ENCODE measurements at places on chromosomes 13 and 19.

DNA sequence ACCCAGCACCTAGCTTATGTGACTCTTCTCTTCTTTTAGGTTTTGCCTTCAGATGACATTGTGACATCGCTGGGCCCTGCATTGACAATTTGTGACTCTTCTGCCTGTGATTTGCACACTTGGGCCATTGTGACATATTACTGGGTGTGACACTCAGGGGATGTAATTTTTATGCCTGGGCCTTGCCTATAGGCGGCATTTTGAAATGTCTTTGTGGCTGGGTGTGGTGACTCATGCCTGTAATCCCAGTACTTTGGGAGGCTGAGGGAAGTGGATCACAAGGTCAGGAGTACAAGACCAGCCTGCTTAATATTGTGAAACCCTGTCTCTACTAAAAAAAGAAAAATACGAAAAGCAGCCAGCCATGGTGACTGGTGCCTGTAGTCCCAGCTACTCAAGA is 28.4 kb upstream of the ZNF681 start:
- DNase-seq: no peak

DNA sequence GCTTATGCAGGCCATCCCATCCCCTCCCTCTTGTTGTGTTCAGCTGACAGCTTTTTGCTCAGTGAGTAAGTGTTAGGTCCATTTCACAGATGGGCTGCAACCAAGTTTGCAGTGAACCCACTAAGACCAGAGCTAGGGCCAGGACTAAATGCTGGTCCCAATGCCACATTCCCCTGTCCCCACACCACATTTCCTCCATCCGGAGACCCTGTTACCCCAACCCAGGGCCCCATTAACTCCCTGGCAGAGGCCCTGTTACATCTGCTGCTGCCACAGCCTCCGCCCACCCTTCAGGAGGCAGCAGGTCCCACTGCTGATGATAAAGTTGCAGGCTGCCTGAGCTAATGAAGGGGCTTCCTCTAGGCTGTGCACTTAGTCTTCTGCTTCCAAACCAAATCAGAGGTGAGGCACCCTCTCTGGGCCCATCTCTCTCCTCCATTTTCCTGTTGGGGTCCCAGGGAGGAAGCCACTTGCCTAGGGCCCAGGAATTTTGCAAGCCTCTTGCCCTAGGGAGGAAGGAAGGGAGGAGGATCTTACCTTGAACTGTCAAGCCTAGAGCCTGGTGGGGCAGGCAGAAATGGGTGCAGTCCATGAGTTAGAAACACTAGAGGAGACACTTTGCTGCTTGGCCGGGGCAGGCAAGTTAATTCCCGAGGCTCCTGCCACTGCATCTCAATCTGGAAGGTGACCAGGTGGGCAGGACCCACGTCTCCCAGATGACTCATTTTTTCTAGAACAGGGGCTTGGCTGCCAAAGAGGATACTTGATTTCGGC is 3.4 kb upstream of the USF2 start:
- no peak for DNase-seq

GRCh38 chr13:110907951-110908898 is 6.6 kb downstream of the ANKRD10 start:
- no peak for DNase-seq

- no peak for DNase-seq
These were observed 2.5 kb downstream of the SGCG start for GRCh38 chr13:23183292-23183691.

- DNase-seq: no peak
These were observed 1.4 kb downstream of the TDRD3 start for GRCh38 chr13:60398379-60398891.

DNA sequence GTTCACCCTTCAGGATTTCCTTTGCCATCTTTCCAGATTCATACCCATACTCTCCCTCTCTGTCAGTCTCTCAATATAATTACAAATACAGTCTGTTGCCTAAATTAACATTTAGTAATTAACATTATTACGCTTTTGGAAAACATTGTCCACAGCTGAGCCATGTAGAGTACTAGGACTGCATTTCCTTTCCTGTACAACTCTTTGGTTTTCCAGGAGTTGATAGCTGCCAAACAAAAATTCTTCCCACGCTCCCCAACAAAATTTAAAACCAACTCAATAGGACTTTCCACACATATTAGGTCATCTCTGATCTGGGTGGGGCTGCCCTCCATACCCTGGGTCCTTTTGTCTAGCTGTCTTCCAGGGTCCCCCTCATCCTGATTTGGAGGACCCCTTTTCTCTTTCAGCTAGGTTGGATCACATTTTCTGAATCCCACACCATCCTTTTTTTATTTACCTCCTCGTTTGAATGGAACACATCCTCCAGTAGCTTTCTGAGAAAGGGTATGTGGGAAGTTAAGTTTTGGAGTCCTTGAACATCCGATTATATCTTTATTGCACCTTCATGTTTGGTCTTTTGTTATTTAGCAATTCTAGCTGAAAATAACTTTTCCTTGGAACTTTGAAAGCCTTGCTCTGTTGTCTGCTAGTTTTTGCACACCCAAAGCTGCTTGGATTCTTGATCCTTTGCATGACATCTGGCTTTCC is 17.7 kb downstream of the ONECUT3 start:
- no peak for DNase-seq

DNA sequence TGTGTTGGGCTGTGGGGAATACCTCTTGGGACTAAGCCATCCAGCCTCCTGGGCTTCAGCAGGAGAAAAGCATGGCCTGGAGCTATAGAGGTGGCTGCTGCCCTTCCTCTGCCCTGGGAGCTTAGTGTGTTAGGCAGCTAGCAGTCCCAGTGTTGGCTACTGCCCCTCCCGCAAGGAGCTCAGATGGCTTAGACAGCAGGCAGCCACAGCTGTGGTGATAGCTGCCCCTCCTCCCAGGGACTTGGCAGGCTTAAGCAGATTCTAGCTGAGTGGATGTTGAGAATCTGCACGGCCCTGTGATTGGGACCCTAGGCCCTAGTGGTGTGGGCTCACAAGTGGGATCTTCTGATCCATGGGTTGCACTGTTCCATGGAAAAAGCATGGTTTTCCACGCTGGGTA is 264.5 kb downstream of the TDRD3 start:
- DNase-seq: no peak

- DNase-seq: no peak
These were observed 55.0 kb downstream of the GPR12 start for GRCh38 chr13:26705536-26705935.

DNA sequence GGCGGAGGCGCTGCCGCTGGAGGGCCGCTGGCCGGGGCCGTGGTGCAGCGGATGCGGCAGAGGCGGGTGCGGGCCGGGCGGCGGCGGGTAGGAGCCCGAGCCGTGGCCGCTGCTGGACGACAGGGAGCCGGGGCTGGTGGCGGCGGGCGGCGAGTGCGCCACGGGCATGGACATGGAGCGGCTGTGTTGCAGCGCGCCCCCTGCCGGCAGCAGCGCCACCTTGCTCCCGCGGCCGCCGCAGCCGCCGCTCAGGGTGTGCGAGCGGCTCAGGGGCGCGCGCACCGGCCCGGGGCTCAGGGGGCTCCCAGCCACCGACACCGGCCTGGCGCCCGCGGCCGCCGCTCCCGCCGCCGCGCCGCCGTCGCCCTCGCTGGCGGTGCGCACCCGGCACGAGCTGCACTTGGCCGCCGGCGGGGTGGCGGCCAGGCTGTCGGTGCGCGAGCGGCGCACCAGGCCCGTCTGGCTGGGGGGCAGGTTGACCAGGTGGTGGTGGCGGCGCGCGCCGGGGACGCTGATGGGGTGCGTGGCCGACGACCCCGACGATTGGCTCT is 1.7 kb downstream of the IRS2 start:
- peak; percentile 51 for DNase-seq

DNA sequence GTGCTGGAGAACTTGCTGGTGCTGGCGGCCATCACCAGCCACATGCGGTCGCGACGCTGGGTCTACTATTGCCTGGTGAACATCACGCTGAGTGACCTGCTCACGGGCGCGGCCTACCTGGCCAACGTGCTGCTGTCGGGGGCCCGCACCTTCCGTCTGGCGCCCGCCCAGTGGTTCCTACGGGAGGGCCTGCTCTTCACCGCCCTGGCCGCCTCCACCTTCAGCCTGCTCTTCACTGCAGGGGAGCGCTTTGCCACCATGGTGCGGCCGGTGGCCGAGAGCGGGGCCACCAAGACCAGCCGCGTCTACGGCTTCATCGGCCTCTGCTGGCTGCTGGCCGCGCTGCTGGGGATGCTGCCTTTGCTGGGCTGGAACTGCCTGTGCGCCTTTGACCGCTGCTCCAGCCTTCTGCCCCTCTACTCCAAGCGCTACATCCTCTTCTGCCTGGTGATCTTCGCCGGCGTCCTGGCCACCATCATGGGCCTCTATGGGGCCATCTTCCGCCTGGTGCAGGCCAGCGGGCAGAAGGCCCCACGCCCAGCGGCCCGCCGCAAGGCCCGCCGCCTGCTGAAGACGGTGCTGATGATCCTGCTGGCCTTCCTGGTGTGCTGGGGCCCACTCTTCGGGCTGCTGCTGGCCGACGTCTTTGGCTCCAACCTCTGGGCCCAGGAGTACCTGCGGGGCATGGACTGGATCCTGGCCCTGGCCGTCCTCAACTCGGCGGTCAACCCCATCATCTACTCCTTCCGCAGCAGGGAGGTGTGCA is 587 bp downstream of the S1PR4 start:
- no peak for DNase-seq

DNA sequence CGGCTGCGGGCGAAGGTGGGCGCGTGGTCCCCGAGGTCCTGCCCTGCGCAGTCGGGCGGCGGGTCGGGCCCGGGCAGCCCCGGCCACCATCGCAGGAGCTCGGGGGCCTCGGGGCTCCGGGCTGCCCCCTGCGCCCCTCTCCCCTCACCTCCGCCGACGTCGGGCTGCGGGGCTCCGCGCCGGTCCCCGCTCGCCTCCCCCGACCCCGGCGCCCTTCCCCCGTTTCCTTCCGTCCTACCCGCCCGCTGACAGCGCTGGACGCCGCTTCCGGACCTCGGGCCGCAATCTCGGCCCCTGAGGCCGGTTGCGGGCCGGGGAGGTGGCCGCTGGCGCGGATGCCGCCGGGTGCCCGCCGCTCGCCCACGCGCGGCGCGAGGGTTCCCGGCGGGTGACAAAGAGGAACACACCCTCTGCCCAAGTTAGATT is 720 bp downstream of the FARP1 start:
- DNase-seq: no peak

- no peak for DNase-seq
These were observed 48.8 kb upstream of the IRS2 start for GRCh38 chr13:109834973-109835720.

DNA sequence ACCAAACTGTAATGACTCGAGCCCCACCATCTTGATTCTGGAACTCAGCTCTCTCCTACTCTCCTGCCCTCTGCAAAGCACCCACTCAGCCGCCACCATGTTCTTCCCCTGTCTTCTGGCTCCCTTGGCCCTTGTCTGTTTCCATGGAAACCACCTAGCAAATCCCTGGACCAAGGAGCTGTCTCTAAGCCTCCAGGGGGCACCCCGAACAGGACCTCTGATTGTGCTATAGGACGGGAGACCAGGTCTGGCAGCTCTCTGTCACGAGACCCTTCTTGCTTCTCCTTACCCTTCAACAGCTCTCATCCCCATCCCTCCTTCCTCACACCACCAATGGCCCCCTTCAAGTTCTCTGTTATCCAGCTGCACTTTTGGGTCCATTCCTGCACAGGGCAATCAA is 277.7 kb upstream of the ZNF507 start:
- DNase-seq: no peak

DNA sequence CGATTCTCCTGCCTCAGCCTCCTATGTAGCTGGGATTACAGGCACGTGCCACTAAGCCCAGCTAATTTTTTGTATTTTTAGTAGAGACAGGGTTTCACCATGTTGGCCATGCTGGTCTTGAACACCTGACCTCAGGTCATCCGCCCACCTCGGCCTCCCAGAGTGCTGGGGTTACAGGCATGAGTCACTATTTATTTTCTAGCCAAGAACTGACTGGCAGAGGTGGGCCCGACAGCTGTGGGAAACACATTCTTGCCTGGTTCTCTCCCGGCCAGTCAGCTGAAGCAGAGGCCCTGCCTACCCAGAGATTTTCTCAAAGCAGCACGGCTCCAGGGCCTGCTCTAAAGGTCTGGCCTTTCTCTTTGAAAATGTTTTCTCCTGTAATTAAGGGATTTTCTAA is 108.0 kb downstream of the KCTD15 start:
- DNase-seq: no peak

GRCh38 chr13:24212674-24213073 is 52.2 kb downstream of the SPATA13 start:
- no peak for DNase-seq

- DNase-seq: no peak
These were observed 97.0 kb upstream of the MBNL2 start for GRCh38 chr13:97124915-97125809.

DNA sequence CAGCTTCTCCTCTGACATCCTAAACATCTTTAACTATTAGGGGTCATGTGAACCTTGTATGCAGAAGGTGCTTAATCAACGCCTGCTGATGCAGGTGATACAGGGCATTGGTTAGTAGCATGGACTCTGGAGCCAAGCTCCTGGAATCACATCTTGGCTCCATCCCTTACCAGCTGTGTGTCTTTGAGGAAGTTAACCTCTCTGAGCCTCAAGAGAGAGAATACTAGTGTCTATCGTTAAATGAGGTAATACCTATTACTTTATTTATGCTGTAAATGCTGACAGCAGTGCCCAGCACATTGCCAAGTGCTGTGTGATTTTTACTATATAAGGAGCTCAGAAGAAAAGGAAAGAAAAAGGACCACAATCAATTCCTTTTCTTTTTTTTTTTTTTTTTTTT is 11.2 kb upstream of the SELENOW start:
- no peak for DNase-seq

DNA sequence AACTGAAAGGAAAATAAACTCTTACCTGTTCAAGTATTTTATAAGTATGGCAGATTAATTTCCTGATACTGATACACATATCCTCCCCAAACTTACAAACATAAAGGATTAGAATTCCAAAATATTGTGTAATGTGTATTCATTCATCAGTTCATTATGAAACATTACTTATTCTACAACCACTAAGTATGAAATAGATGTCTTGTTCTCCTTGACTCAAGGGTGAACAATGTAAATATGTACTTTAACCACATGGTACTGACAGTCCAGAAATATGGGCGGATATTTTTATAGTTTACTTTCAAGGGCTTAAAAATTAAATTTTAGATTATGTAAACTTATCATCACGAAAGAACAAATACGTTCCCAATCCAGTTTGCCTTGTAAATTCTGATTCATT is 334.0 kb downstream of the LIG4 start:
- DNase-seq: no peak

- DNase-seq: no peak
These were observed 12.2 kb downstream of the PLEKHJ1 start for GRCh38 chr19:2223959-2224358.

- DNase-seq: no peak
These were observed 53.0 kb downstream of the GGACT start for GRCh38 chr13:100535426-100536135.

GRCh38 chr19:14021474-14021873 is 6.5 kb upstream of the RLN3 start:
- DNase-seq: no peak

GRCh38 chr13:95434111-95434510 is 118.4 kb upstream of the CLDN10 start:
- DNase-seq: no peak

- DNase-seq: no peak
These were observed 532.1 kb downstream of the IRS2 start for GRCh38 chr13:109254274-109254673.

DNA sequence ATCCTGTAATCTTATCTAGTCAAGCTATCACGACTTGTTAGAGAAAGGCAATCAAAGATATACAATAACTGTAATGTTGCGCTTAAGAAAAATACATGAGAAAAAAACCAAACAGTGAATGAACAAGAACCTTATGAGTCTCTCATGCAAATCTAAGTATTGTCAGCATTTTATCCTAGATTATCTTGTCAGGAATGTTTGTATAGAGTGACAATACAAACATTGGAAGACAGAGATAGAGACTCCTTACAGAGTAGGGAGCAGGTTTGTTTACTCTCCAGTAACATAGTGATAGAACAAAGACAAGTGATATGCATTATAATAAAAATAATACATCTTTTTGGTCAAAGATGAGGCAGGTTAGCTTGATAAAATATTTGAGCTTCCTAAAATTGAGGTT is 444.8 kb downstream of the SLITRK5 start:
- DNase-seq: no peak

Data from stimulated activated CD8-positive, alpha-beta memory T cell treated with anti-CD3 and anti-CD28 coated beads, Interleukin-2, amount 100 ng/mL, for 48 hours (primary cell).